ENCODE measurements at places on chromosomes 5 and 9.
A peak's percentile ranks its signal among the peaks of the same experiment; 100 is the strongest.

- peak; percentile 33 for ATAC-seq
Measured at GRCh38 chr5:14806456-14806855, 65.1 kb downstream of the ANKH start.

DNA sequence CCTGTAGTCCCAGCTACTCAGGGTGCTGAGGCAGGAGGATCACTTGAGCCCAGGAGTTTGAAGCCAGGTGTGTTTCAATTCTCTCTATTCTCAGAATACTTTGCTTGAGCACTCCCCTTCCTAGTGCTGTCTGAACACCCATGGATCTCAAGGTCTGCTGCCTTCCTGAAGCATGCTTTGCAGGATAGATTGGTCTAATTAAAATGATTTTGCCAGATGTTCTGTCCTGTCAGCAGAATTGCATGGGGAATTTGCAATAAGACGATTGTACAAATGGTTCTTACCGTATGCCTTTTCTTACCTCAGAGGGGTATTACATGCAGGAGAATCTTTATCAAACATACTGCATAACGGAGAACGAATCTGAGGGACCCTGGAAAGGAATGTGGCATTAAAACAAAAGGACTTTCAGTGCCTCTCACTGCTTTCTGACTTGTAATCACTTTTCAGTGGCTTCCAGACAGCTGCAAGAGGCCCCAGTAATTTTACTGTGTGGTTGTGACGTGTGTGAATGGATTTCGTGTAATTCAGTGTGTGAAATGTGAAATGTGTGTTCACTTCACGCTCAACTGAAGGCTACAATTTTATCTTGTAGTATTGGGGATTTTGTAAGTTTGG, 587.2 kb upstream of the SEMA6A start:
- ATAC-seq: no peak

- no peak for ATAC-seq
Measured at GRCh38 chr5:80149161-80149609, 106.7 kb downstream of the SERINC5 start.

GRCh38 chr5:115452536-115453235, 91.9 kb downstream of the FEM1C start:
- ATAC-seq: no peak

- ATAC-seq: peak; percentile 8
Measured at GRCh38 chr5:43020399-43020746, 19.7 kb downstream of the ANXA2R start.
